ENCODE measurements at places on chromosomes 13 and 19.

DNA sequence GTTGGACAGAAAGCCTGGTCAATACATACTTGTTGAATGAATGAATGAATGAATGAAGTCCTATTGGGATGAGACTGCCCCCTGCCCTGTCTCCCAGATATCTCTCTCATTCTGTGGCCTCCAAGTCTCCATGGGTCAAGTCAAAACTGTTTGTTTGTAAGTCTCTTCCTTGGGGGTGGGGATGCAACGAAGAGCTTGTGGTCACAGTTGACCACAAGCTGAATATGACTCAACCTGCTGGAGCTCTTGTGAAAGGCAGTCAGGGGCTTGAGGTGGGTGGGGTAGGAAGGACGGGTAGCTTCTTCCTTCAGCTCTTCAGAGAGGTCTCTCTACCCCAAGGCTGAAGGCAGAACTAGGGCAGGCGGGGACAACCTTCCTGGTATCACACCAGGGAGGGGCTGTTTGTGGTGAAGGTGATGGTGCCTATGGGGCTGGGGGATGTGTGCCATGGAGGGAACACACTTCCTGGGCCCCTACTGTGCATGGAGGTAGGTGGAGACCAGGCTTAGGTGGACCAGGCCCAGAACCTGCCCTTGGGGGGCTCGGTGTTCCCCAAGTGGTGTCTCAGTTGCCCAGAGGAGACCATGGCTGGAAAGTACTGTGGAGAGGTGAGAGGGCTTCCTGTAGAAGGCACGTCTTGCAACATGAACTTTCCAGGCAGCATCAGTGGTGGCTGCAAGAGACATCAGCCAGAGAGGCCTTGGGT lies 8.0 kb downstream of the MYO1F start:
- no peak for DNase-seq

GRCh38 chr19:19407633-19407930 lies 2.1 kb downstream of the GATAD2A start:
- no peak for DNase-seq

DNA sequence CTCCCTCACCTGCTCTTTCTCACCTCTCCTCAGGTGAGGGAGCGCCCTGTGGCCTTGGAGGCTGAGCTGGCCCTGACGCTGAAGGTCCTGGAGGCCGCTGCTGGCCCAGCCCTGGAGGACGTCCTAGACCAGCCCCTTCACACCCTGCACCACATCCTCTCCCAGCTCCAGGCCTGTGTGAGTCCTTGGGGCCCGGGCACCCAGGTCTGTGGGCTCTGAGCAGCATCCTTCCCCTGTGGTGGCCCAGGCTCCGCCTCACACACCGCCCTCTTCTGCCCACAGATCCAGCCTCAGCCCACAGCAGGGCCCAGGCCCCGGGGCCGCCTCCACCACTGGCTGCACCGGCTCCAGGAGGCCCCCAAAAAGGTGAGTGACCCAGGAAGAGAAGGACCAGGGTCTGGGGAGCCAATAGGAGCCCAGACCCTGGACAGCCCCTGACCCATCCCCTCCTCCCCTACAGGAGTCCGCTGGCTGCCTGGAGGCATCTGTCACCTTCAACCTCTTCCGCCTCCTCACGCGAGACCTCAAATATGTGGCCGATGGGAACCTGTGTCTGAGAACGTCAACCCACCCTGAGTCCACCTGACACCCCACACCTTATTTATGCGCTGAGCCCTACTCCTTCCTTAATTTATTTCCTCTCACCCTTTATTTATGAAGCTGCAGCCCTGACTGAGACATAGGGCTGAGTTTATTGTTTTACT lies 1.9 kb downstream of the IFNL1 start:
- no peak for DNase-seq

DNA sequence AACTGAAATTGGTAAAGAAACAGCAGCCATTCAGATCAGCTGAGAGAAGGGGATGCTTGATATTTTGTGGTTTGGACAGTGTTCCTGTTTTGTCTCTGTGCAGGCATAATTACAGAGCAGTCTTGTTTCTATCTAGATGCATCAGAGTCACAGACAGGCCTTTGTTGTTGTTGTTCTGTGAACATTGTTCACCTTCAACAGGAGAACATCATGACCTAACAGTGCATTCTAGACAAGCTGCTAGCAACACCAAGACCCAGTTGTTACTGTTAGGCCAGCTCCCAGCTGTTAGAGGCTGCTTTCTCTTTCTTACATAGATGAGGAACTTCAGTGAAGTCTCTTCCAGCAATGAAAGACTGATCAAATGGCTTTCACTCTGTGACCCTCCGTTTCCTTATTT lies 8.5 kb upstream of the LSR start:
- no peak for DNase-seq

DNA sequence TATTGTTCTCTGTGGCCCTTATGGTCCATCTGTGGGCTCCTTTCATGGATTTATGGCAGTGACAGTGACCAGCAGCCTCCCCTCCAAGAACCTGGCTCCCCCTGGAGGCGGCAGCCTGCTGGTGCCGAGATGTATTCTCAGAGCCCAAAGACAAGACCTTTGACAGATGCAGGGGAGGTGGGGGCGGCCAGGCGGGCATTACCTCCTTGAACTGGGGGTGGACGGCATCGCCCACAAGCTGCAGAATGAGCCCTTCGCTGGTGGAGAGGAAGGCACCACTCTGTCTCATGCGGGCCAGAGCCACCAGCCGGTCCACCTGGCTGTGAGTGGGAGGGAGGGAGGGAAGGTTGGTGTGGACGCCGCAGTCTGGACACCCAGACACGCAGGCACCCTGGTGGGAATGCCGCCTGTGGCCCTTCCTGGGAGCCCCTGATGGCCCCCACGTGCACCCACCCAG lies 6.6 kb downstream of the ISOC2 start:
- peak; percentile 39 for DNase-seq

GRCh38 chr19:32174386-32175113 lies 170.9 kb upstream of the ZNF507 start:
- no peak for DNase-seq

GRCh38 chr13:80901111-80901510 lies 560.2 kb upstream of the SPRY2 start:
- DNase-seq = no peak

DNA sequence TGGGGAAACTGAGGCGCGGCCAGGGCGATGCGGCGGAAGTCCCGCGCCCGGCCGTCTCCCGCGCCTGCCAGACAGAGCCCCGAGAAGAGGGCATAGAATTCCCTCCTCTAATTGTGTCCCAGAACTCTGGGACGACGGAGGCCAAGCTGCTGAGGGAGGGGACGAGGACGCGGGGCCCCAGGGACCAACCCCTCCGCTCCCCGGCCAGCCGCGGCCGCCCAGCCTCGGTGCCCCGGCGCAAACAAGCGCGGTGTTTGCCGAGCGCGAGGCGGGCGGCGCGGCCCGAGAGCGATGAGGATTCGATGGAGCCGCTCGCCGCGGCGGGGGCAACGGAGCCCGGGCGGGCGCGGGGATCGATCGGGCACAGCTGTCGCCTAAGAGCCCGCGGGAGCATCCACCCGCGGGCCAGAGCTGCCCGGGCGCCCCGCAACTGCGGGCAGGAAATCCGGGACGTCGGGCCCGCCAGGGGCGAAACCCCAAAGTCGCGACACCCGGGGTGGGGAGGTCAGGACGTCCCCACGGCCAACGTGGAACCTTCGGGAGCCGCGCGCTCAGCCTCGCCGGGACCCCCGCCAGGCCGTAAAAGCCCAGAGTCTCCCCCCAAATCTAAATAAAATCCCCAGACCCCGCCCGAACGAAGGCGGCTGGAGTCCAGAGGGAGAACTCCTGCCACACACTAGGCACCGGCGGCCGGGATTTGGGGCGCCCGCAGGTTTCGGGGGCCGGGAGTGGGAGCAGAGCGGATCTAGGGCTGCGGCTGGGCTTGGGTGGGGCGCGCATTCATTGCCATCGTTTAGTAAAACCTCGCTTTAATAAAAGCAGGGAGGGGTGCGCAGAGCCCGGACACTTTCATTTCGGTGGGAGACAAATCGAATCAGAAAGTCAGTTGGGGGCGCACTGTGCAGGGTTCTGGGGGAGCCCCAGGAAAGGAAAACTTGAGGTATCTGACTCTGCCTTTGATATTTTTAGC lies 3.6 kb upstream of the ONECUT3 start:
- no peak for DNase-seq

DNA sequence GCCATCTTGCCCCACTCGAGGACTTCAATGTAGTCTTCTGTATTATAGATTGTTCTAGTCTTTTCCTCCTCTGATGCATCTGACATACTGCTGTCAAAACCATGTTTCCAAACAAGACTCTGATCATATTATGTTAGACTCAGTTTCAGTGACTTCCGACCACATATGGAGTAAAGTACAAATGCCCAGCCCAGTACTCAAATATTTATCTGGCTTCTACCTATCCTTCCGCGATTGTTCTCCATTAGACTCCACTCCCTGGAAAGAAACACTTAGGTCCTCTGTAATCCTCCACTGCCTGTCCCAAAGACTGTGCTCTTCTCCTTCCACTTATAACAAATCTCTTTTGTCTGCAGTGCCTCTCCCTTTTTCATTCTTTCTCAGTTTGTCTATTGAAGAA lies 439.5 kb downstream of the EFNB2 start:
- DNase-seq = no peak

GRCh38 chr13:18212873-18213272 lies 968.8 kb downstream of the TUBA3C start:
- no peak for DNase-seq

DNA sequence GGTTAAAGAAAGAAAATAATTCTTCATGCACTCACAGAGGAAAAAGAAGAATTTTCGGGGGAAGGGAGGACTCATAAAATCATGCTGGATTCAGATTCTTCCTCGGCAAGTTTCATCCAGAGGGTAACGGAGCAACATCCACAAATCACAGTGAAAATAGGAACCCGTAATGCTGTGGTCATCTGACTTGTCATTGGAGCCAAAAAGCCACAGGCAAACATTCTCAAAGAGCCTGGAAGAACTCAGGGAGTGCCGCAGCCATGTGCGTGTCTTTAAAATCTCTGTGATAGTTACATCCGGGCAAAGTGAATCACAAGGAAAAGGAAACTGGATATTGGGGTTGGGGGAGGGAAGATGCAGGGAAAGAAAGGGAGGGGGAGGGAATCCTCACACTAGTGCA lies 33.0 kb upstream of the VSTM2B start:
- no peak for DNase-seq

DNA sequence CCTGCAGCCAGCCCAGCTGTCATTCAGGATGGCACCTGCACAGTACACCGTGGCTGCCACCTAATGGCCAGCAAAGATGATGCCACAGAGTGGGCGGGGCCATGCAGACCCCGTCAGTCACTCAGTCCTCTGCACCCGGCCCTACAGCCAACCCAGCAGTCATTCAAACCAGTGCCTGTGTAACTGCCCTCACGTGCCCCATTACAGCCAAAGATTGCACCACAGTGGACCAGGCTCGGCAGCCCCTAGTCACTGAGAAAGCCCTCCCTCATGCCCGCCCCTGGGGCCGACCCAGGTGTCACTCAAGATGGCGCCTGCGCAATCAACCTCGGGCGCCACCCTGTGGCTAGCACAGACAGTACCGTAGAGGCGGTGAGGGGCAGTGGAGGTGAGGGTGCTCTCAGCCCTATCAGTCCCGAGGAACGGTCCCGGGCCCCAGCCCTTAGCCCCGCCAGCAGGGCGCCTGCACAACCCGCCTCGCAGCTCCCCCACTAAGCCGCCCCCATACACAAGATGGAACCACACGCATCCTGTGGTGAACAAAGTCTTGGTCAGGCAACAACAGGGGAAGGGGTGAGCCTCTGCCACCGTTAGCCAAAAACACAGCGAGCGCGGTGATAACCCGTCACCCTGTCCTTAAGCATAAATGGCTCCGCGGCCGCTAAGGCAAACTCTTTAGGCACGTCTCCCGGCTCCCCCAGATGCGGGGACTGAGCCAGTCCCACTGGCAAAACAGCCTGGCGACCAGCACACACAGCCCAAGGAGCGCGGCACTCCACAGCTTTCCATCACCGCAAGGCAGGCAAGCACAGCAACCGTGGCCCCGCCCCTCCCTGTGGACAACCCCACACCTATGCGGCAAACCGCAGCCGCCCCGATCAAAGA lies 2.3 kb downstream of the PEG3 start:
- peak; percentile 87 for DNase-seq

DNA sequence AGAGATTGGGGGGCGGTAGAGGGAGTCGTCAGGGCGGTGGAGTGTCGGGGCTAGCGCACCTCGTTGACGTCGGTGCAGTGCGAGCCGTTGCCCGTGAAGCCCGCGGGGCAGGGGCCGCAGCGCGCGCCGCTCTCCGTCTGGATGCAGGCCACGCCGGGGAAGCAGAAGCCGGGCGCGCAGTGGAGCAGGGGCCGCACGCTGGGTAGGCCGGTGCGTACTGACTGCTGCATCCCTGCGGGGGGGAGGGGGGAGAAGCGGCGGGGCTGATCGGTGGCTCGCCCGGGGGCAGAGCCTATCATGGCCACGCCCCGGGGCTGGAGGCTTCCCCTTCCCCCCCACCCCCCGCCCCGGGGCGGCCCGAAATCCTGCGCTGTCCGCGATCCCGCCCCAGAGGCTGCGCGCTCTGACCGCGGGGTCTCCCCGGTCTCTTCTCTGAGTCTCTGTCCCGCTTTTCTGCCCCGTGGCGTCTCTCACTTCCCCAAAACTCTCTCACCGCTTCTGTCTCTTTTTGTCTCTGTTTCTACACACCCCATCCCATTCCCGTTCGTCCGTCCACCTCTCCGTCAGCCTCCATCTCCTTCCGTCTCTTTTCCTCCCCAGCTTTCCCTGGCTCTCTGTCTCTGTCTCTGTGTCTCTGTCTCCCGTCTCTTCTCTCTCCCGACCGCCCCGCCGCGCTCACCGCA lies 1.1 kb downstream of the COMP start:
- DNase-seq = no peak

DNA sequence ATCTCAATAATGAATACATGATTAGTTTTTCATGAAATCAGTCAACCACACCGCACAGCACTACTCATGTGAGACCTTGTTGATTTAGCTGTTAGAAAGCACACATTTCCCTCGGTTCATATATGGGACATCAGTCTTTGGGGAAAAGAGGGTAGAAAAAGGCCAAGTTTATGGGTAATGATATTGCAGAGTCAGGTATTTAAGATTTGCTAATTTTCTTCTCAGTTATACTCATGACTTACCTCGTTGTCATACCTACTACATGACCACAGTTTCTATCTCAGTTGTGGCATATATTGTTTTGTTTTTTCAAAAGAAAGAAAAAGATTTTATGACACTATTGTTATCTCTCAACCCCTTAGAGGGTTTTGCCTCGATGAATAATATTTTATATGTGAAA lies 165.6 kb downstream of the POU4F1 start:
- no peak for DNase-seq

- no peak for DNase-seq
Observed at GRCh38 chr19:8461891-8462290, 17.1 kb downstream of the HNRNPM start.

GRCh38 chr19:4717191-4717965 lies 6.3 kb downstream of the DPP9 start:
- no peak for DNase-seq

- DNase-seq = no peak
Observed at GRCh38 chr13:57932061-57932460, 300.5 kb downstream of the PCDH17 start.
